ENCODE measurements at places on chromosomes 1 and 21.

DNA sequence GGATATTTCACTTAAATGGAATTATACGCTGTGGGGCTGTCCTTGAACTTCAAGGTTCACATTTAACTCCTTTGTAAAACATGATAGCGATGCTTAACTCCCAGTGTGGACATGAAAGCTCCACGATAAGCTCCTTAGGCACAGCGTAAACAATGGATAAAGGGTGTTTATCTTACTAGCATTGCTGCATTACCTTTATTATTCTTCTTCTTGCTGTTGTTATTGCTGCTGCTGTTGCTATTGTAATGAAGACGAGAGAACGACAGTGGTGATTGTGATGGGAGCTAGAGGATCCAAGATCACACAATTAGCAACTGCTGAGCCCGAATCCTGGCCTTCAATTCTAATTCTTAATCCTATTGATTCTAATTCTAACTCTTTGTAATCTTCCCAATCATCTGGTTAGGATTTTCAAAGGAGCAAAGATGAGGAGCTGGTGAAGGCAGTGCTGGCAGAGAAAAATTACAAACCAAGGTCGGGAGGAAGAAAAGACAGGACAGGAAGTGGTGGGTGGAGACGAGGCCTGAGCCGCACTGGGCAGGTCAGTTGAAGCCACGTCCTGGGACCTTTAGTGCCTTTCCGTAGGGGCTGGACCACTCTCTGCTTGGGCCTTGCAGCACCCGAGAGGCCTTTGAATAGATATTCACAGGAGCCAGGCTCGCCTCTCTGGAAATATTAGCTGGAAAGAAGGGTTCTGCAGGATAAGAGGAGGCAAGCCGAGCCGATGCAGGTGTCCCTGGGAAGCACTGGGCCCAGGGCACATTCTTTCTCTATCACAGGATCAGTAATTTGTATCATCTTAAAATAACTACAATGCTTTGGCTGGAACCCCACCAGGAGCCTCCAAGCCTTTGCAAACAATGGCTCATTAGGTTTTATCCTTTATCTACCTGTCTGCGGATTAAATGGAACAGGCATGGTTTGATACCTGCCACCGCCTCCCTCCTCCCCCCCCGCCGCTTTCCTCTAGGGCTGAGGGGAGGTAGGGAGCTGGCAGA is 571.6 kb downstream of the AJAP1 start:
- no peak overlapping the region for H3K4me3 ChIP-seq
- peaks cover 13% of the 10 kb centered on the region for H3K27me3 ChIP-seq
- no peaks in the 10 kb centered on the region for H3K4me1 ChIP-seq
- H3K27ac ChIP-seq: no peak overlapping the region
- DNase-seq: no peak

DNA sequence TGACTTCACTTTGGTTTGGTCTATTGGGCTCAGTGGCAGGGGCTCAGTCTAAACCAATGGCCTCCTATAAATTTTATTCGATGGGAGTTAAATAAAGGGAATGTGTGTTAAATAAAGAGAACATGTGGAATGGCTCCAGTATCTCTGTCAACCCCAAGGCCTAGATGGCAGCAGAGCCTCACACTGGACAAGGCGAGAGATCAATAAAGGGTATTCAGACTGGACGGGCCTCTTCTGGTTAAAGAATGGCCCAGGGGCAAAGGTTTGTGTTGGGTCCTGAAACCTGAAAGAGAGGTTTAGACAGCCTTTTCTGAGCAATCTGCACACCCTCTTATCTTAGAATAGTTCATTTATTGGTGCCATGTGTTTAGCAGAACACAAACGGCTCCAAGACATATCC is 34.7 kb downstream of the SH3BP5L start:
- no peak overlapping the region for H3K4me3 ChIP-seq
- peaks cover 6% of the 10 kb centered on the region for H3K27me3 ChIP-seq
- no peaks in the 10 kb centered on the region for H3K36me3 ChIP-seq
- no peak overlapping the region for H3K27ac ChIP-seq
- H3K4me1 ChIP-seq: no peaks in the 10 kb centered on the region

GRCh38 chr1:193367863-193368262 is 181.4 kb upstream of the B3GALT2 start:
- no peak for DNase-seq
- no peak overlapping the region for H3K4me3 ChIP-seq
- no peaks in the 10 kb centered on the region for H3K27me3 ChIP-seq
- H3K36me3 ChIP-seq: no peaks in the 10 kb centered on the region
- no peaks in the 10 kb centered on the region for H3K4me1 ChIP-seq
- no peak overlapping the region for H3K27ac ChIP-seq

- H3K4me1 ChIP-seq: peaks cover 6% of the 10 kb centered on the region
- no peak overlapping the region for H3K4me3 ChIP-seq
- no peak for DNase-seq
- H3K27me3 ChIP-seq: peaks cover 54% of the 10 kb centered on the region
- H3K36me3 ChIP-seq: no peaks in the 10 kb centered on the region
These were observed 19.2 kb downstream of the PRXL2B start for GRCh38 chr1:2605509-2606395.

- no peaks in the 10 kb centered on the region for H3K4me1 ChIP-seq
- H3K36me3 ChIP-seq: no peaks in the 10 kb centered on the region
- H3K27me3 ChIP-seq: peaks cover 6% of the 10 kb centered on the region
These were observed 25.5 kb downstream of the B3GALT5 start for GRCh38 chr21:39638281-39638680.

DNA sequence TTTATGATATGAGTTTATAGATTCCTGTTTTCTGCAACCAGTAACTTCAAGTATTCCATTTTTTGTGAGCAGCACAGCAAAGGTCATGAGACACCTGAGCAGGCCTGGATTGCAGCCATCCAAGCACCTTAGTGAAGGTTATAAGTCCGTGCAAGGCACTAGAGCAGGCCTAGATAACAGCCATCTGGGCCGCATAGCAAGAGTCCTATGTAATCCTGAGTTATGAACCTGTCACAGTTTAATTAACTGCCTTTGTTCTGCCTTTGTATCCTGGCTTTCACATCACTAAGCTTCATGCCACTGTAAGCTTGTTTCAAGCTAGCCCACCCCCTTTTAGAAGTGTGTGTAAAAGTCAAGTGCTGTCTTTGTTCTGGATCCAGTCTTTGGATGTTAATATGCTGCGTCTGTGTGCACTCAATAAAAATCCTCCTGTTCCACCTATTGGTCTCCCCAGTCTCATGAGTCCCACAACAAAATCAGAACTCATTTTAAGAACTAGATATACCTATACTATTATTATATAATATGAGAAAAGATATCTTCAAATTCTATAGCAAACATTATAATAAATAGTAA is 556.2 kb upstream of the CHRM3 start:
- no peaks in the 10 kb centered on the region for H3K4me1 ChIP-seq
- no peaks in the 10 kb centered on the region for H3K36me3 ChIP-seq
- H3K27me3 ChIP-seq: no peaks in the 10 kb centered on the region
- no peak overlapping the region for H3K4me3 ChIP-seq
- no peak overlapping the region for H3K27ac ChIP-seq

DNA sequence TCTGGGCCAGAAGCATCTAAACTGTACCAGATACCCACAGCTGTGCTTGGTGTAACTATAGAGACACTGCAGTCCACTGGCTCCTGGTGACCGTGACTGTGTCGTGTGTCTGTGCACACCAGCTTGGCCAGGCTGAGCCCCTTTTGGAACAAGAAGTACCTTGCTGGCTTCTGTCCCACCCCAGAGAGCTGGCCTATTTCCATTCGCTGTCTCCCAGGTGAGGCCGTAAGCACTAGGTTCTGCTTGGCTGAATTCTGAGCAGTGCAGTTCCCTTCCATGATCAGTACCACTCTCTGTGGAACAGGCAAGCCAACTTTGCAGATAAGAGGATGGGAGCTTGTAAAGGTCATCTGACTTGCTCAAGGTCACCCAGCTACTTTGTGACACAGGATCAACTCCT is 119.9 kb upstream of the DNAH14 start:
- no peaks in the 10 kb centered on the region for H3K4me1 ChIP-seq
- no peaks in the 10 kb centered on the region for H3K36me3 ChIP-seq
- H3K27ac ChIP-seq: no peak overlapping the region
- H3K27me3 ChIP-seq: no peaks in the 10 kb centered on the region
